ENCODE measurements at places on chromosomes 6 and 20. TPM values are rescaled to one million over a fixed set of nuclear protein-coding genes. Genes with fewer than 3 reads are reported as not detected.

Gene MED20
- total RNA-seq: 8.1 TPM

Gene RBPJL
- total RNA-seq: 591 TPM

Gene EFCAB8
- total RNA-seq: not detected

Gene HLA-DPA1
- total RNA-seq: 9.2 TPM

Gene FAM83C
- total RNA-seq: not detected

Gene HLA-DRA
- 60.4 TPM for total RNA-seq

Gene RSPH9
- not detected for total RNA-seq

Gene TCP11
- total RNA-seq: not detected

Gene C6orf132
- total RNA-seq: 13.9 TPM

Gene TMEM74B
- total RNA-seq: 0.43 TPM

Gene MYBL2
- total RNA-seq: 7.1 TPM

Gene TNNC2
- not detected for total RNA-seq

Gene CGA
- not detected for total RNA-seq

Gene TUBB2B
- total RNA-seq: 11.6 TPM

Gene ULBP1
- 0.04 TPM for total RNA-seq

Gene HLA-DRB5
- 9.8 TPM for total RNA-seq

Gene ARHGAP40
- total RNA-seq: 0.08 TPM

Gene MUC21
- total RNA-seq: not detected

Gene GHRH
- not detected for total RNA-seq

Gene PRPF6
- total RNA-seq: 27.5 TPM

Gene PGC
- total RNA-seq: 24.4 TPM

Gene SCRT2
- 0.06 TPM for total RNA-seq

Gene POU5F1
- total RNA-seq: 1.1 TPM

Gene BPIFB1
- total RNA-seq: not detected

Gene MCCD1
- not detected for total RNA-seq

Gene APOM
- 0.87 TPM for total RNA-seq

Gene RIMS1
- 5.7 TPM for total RNA-seq

Gene OR2H2
- total RNA-seq: not detected

Gene SMPDL3A
- 10.2 TPM for total RNA-seq

Gene MAPK13
- 33.9 TPM for total RNA-seq

Gene ACTL10
- total RNA-seq: 2.7 TPM

Gene F13A1
- 30.9 TPM for total RNA-seq

Gene MRAP2
- 3.7 TPM for total RNA-seq

Gene RSPH4A
- total RNA-seq: 0.25 TPM

Gene NKX2-2
- total RNA-seq: 3.5 TPM

Gene CEBPB
- total RNA-seq: 83.4 TPM

Gene TRAPPC3L
- not detected for total RNA-seq

Gene TXLNB
- 0.05 TPM for total RNA-seq

Gene COX4I2
- 0.60 TPM for total RNA-seq

Gene ENPP4
- total RNA-seq: 7.3 TPM

Gene MICAL1
- 3.8 TPM for total RNA-seq

Gene BPIFA1
- not detected for total RNA-seq

Gene FBXO9
- total RNA-seq: 53.5 TPM

Gene SLC26A8
- total RNA-seq: not detected

Gene CRISP3
- total RNA-seq: 18.4 TPM

Gene TRIM15
- 0.35 TPM for total RNA-seq

Gene SLC17A1
- total RNA-seq: not detected

Gene ABT1
- total RNA-seq: 6.9 TPM

Gene TAAR1
- total RNA-seq: not detected

Gene YTHDF1
- total RNA-seq: 22.1 TPM

Gene SIRPB1
- total RNA-seq: 0.82 TPM

Gene CLPSL2
- total RNA-seq: 4.3 TPM

Gene XKR7
- 0.06 TPM for total RNA-seq

Gene SOX18
- 7.1 TPM for total RNA-seq

Gene SRMS
- total RNA-seq: not detected

Gene DPPA5
- total RNA-seq: not detected

Gene FRK
- 8.2 TPM for total RNA-seq

Gene CARMIL1
- total RNA-seq: 6.3 TPM

All from pancreas (tissue), 10 donors.